ENCODE measurements at places on chromosomes 6 and 20.

DNA sequence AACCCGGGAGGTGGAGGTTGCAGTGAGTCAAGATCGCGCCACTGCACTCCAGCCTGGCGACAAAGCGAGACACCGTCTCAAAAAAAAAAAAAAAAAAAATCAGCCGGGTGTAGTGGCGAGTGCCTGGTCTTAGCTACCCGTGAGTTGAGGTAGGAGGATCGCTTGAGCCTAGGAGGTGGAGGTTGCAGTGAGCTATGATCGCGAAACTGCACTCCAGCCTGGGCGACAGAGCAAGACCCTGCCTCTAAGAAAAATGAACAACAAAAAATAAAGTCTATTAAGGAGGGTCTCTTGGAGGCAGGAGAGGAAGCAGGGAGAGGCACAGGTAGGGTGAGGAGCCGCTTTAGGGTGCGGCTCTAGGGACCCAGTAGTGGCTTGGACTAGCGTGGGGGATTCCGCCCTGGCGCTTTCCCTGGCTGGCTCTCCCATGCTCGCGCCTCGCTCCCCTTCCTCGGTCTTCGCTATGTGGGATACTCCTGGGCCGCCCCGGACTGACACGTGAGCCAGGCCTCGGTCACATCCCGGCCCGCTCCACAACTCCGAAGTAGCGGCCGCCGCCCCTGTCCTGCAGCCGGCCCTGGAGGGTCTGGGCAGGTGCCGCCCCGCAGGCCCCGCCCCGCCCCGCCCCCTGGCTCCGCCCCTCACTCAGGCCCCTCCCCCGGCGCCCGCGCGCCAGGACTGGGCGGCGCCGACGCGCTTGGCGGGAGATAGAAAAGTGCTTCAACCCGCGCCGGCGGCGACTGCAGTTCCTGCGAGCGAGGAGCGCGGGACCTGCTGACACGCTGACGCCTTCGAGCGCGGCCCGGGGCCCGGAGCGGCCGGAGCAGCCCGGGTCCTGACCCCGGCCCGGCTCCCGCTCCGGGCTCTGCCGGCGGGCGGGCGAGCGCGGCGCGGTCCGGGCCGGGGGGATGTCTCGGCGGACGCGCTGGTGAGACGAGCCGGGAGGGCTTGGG lies at the start of gene MYBL2:
Gene MYBL2 (plus strand): TSS at position 739 of the 953 bp plus-strand sequence. CDS start 170 bp downstream, at position 909.
- no peak within 1 kb of the TSS for H3K27ac ChIP-seq
- peak; percentile 82 for DNase-seq
- H3K4me1 ChIP-seq = no peaks in the 10 kb centered on the region
- no peaks in the 10 kb centered on the region for H3K27me3 ChIP-seq

DNA sequence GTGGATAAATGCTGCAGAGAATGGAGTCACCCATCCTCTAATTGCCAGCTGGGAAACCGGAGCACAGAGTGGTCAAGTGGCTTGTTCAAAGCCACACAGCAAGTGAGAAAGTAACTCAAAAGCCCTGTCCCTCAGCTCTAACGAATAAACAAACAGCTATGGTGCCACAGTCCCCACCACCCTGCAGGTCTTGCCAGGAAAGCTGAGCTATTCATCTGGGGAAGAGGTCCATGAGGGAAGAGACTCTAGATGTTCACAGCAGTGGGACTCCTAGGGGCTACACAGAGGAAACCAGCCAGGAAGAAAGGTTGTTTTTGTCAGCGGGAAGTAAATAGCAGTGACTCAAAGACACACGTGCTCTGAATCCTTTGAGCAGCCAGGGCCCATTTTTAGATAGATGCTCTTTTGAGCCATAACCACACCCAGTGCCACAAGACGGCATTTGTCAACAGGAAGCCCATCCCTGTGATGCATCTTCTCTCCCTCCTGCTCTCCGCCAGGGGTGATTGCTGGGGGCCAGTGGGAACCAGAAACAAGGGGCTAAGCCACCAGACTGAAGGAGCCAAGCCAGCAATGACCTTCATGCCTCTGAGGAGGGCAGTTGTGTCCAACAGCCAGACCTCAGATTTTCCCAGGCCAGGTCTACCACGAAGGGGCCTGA lies 32.4 kb upstream of the TCP11 start:
- no peak overlapping the region for H3K4me3 ChIP-seq
- no peak for DNase-seq
- no peak overlapping the region for H3K27ac ChIP-seq
- no peaks in the 10 kb centered on the region for H3K27me3 ChIP-seq

DNA sequence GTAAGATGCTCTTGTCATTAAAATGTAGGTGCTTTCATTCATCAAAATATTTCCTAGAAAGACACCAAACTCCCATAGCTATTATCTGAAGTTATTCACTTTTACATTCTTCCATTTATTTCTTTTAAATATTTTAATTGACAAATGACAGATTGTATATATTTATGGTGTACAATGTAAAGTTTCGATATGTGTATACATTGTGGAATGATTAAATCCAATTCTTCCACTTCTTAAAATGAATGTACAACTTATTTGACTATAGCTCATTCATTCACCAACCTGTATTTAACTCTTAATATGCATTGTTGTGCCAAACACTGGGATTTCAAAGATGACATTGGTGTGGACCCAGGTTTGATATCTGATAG lies 41.0 kb downstream of the CCN2 start:
- H3K4me3 ChIP-seq = no peak overlapping the region
- H3K27me3 ChIP-seq = no peaks in the 10 kb centered on the region
- DNase-seq = no peak

DNA sequence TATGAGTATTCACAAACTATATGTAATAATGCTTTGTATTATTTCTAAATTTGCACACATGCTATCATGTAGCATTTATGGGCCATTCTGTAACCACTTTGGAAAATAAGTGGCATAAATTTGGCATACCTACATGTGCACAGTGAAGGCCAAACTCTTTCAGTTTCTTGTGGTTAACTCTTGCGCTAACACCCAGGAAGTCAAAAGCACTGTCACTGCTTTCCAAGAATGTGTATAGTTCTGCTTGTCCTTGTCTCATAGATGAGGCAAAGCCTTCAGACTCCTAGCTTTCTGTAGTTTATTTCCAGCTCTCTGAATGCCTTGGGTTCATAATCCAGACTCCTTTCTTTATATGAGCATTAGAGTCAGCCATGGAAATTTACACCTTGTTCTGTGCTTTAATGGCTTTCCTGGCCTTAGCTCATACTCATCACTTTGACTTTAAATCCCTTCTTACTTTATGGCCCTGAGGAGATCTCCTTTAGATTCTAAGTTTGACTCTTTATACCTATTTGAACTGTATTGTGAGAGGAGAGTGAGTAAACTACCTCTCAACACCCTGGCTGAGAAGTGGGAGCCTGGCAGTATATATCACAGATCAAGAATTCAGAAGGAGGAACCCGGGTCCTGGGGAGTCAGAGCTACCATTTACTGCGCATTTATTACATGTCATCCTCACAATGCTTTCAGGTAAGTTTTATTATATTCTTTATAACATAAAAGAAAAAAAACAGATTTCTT lies 949 bp upstream of the SLC17A3 start:
- peak overlapping the region; percentile 62 for H3K27ac ChIP-seq
- no peaks in the 10 kb centered on the region for H3K4me1 ChIP-seq

- no peak overlapping the region for H3K27ac ChIP-seq
- no peaks in the 10 kb centered on the region for H3K27me3 ChIP-seq
- H3K36me3 ChIP-seq = no peaks in the 10 kb centered on the region
- peak; percentile 56 for DNase-seq
- H3K4me3 ChIP-seq = no peak overlapping the region
These were observed 64.9 kb upstream of the PAX1 start for GRCh38 chr20:21640556-21640955.

DNA sequence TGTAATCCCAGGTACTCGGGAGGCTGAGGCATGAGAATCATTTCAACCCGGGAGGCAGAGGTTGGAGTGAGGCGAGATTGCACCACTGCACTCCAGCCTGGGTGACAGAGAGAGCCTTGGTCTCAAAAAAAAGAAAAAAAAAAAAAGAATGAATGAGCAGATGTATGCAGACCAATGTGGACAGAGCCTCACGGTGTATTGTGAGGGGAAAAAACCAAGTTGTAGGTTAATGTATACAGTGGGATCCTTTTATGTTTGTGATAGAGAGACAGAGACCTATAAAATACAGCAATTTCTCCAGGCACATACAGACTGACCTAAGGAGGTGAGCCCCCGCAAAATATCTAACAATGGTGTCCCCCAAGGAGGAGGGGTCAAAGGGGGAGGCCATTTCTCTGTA lies 11.7 kb downstream of the TGM2 start:
- H3K4me3 ChIP-seq = no peak overlapping the region
- no peaks in the 10 kb centered on the region for H3K36me3 ChIP-seq
- H3K4me1 ChIP-seq = peaks cover 5% of the 10 kb centered on the region
- no peak for DNase-seq

GRCh38 chr20:41510224-41510623 lies 108.0 kb downstream of the CHD6 start:
- no peak overlapping the region for H3K27ac ChIP-seq
- H3K27me3 ChIP-seq = no peaks in the 10 kb centered on the region
- peaks cover 4% of the 10 kb centered on the region for H3K36me3 ChIP-seq
- DNase-seq = no peak
- peaks cover 8% of the 10 kb centered on the region for H3K4me1 ChIP-seq

- H3K4me3 ChIP-seq = no peak overlapping the region
- DNase-seq = no peak
- no peaks in the 10 kb centered on the region for H3K36me3 ChIP-seq
- H3K27me3 ChIP-seq = no peaks in the 10 kb centered on the region
These were observed 27.4 kb downstream of the SLX4IP start for GRCh38 chr20:10462516-10462915.

DNA sequence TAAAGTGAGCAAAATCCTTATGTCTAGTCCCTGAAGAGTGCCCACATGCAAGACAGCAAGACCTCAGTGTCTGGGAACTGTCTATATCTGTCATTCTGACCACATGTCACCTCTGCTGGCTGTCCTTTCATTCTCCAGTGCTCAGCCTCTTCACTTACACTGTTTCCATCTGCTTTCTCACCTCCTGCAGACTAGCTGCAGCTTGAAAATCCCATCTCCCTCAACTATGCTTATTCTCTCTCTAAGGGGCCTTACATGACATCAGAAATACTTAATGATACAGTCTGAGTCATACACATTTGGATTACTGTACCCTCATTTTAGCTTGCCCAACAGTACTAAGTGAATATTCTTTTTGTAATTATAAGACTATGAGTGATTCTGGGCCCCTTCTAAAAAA lies 587.8 kb downstream of the EPM2A start:
- H3K27ac ChIP-seq = no peak overlapping the region
- DNase-seq = no peak
- H3K27me3 ChIP-seq = no peaks in the 10 kb centered on the region
- no peak overlapping the region for H3K4me3 ChIP-seq
- H3K36me3 ChIP-seq = no peaks in the 10 kb centered on the region
- no peaks in the 10 kb centered on the region for H3K4me1 ChIP-seq

DNA sequence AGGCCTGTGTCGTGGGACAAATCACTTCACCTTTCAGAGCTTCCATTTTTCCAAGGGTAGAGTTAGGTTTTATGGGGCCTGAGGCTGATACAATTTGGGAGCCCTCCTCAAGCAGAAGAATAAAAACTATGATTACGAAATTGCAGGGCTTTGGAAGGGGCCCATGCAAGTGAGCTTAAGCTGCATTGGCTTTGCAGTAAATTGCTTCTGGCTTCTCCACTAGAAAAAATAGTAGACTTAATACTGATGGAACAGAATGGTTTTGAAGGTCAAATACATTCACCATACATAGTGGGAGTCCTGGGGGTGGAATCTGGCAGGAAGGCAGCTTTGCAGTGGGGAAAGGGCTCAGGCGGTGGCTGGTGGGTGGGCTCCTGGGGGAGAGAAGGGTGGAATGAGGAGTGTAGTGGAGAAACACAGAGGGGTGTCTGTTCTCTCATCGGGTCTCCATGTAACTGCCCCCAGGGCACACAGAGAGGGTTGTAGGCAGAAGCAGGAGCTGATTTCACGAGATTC lies 55.9 kb upstream of the RNF24 start:
- H3K27ac ChIP-seq = no peak overlapping the region
- H3K4me1 ChIP-seq = no peaks in the 10 kb centered on the region
- no peaks in the 10 kb centered on the region for H3K27me3 ChIP-seq
- no peak for DNase-seq
- H3K4me3 ChIP-seq = no peak overlapping the region
- H3K36me3 ChIP-seq = no peaks in the 10 kb centered on the region

- H3K27ac ChIP-seq = no peak overlapping the region
- no peak overlapping the region for H3K4me3 ChIP-seq
- no peak for DNase-seq
- no peaks in the 10 kb centered on the region for H3K36me3 ChIP-seq
These were observed 79.6 kb upstream of the CARMIL1 start for GRCh38 chr6:25199544-25199943.

DNA sequence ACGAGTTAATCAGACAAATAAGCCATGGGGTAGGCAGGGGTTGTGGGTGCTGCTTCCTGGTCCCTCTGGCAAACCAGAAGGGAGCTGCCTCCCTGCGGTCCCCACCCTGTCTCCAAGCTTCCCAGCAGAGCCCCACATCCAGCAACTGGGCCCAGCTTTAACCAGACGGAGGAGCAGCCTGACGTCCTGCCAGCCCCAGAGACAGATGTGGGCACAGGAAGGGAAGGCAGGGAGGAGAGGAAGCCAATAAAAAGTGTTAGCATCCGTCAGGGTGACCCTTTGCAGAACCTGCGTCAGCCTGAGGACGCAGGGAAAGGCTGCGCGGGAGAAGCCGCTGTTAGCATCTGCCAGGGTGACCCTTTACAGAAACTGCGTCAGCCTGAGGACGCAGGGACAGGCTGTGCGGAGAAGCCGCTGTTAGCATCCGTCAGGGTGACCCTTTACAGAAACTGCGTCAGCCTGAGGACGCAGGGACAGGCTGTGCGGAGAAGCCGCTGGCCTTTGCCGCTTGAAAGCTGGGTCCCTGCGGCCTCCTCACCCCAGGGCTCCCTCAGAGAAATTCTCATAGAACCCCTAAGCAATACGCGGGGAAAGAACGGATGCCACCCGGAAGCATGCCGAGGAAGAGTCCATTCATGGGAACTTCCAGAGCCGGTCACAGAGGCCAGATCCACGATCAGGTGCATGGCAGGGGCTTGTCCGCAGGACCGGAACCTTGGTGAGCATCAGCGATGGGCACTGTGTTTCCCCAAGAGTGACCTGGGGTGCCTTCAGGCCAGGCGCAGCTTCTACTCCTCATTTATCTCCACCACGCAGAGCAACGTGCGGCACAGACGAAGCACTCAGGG lies 15.9 kb downstream of the DLL1 start:
- H3K27ac ChIP-seq = no peak overlapping the region
- H3K27me3 ChIP-seq = no peaks in the 10 kb centered on the region
- H3K4me3 ChIP-seq = no peak overlapping the region

DNA sequence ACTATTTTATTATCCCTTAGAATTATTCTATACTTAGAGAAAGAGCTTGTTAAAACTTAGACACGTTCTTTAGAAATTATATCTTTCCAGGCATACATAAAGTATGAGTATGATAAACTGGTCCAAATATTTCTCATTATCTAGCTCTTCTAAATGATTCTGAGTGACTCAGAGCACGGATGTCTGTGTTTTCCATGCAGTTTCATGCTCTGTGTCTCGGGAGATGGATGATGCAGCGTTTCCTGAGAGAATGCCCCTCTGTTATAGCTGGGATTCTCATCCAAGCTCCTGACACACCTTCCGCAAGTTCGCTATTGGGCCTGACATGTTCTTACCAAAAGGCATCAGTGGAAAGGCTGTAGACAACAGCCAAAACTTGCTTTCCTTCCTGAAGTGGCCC lies 19.3 kb downstream of the SIRT5 start:
- H3K4me1 ChIP-seq = no peaks in the 10 kb centered on the region
- DNase-seq = no peak
- no peaks in the 10 kb centered on the region for H3K36me3 ChIP-seq
- H3K4me3 ChIP-seq = no peak overlapping the region
- no peak overlapping the region for H3K27ac ChIP-seq
- no peaks in the 10 kb centered on the region for H3K27me3 ChIP-seq
